LHCN-M2 (cell line): ENCODE measurements at places on chromosomes 3 and 15. TPM values are rescaled to one million over a fixed set of nuclear protein-coding genes. Genes with fewer than 3 reads are reported as not detected.

- DNase-seq: no peak
Observed at GRCh38 chr3:159583662-159584061, 405.0 kb upstream of the IL12A start.

GRCh38 chr3:42709621-42710020 is 7.0 kb upstream of the HHATL start:
- no peak for DNase-seq

- peak; percentile 35 for DNase-seq
Observed at GRCh38 chr15:31391687-31392671, 65.3 kb downstream of the KLF13 start.

DNA sequence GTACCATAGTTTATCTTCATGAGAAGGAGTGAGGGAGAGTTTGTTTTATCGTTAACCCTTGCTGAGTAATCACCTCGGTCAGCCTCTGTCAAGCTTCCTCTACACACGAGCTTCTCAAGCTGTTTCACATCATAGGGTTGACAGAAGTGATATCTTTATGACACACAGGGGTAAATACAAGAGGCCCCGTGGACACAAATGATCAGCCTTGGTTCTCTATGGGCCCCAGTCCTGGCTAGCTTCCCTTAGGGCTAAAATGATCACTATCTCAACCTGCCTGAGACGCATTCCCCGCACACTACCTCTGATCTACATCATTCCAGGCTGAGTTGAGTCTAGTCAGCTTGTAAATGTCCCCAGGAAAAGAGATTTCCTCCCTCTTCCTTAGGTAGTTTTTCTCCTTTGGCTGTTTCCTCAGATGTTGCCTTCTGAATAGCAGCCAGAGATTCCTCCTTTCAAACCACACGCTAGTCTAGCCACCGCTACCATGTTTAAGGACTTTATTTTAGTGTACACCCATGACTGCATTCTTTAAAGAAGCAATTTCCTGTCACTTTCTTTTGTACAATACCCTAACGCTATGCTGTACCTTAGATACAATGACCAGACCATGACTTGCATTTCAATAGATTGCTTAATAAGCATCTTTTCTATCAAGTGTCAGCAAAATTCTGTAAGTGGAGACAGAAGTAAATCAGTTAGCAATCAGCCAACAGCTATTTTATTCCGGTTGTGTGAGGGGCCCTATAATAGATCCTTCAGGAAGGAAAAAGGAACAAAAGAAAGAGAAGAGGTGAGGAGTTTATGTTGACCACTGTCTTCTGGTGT is 35.1 kb upstream of the PPARG start:
- no peak for DNase-seq

DNA sequence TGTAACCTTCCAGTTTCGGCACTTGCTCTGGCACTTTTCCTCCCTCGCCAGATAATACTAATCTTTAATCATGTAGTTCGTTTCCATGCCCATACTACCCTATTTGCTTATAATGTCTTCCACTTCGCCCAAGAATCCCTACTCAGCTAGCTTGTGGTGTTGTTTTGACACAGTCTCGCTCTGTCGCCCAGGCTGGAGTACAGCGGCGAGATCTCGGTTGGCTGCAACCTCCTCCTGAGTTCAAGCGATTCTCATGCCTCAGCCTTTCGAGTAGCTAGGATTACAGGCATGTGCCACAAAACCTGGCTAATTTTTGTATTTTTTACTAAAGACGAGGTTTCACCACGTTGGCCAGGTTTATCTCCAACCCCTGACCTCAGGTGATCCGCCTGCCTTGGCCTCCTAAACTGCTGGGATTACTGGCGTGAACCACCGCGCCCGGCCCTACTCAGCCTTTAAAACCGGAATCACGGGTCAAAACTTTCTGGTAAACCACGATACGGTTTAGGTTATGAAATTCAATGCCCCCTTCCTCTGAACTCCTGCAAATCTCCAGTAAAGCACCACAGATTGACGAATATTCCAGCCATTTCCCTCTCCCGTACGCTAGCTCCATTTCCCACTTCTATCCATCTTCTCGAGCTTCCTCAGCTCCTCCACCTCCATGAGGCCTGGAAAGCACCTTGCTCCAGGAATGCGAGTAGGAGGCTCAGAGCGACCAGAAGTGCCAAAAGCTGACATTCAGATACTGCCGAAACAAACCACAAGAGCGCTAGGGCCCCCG is 878 bp upstream of the RAD51 start:
- no peak for DNase-seq

The CLRN1 gene
- not detected in 2 replicates for total RNA-seq
